ENCODE measurements at places on chromosomes 7 and 10.

DNA sequence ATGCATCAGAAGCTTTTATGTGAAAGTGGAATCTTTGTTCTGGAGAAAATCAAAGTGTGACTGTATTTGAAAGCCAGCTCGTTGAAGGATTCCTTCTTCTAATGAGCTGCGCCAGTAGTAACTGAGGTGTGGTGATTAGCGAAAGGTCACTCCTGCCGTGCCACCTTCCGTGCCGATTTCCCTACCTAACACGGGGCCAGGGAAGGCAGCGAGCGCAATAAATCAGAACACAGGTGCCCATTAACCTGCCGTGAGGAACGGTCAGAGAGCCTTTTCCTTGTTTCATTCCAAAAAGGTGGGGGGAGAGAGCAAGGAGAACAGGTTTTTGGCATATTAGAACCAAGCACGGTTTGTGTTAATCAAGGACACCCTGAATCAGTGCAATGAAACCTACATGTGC is 258.0 kb downstream of the CELF2 start:
- DNase-seq, result no peak

- no peak for DNase-seq
Measured at GRCh38 chr7:150998341-150998740, 7.5 kb downstream of the NOS3 start.

GRCh38 chr10:51124852-51125251 is 50.6 kb downstream of the PRKG1 start:
- no peak for DNase-seq

GRCh38 chr10:95814011-95814727 is 58.2 kb downstream of the ENTPD1 start:
- DNase-seq, result no peak

DNA sequence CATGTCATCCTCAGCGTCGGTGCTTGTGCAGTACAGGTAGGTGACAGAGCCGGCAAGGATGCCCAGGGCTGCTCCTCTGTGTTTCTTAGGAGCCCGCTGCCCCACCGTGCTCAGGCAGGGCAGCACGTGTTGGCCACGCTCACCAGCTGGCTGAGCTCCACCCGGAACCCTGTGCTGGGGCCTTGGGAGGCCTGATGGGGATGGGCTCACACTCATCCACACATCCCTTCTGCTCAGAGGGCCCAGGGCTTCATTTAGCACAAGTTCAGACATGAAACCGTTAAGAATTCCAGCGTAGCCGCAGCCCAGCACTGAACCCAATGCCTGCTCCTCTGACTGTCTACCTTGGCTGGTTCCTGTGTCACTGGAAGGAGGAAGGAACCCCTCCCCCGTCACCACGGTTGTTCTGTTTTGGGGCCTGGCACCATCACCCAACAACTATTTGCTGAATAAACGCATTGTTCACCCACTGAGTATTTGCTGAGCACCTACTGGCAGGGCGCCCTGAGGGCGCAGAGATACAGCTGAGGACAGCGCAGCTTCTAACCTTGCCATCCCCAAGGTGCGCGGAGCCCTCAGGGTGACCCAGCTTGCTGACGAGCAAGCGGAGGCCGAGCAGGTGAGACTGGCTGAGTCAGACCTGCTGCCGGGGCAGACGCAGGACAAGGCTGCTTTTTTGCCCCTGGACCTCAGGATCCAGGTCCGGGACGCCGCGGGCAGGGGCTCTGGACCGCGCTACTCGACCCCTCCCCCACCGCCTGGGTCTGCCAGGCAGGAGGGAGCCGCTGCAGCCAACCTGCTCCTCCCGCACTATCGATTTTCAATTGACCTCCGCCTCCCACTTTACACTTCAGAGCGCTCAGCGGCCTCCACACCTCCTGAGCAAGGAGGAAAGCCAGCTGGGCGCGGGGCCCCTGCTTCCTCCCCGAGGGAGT is 50.6 kb upstream of the RET start:
- no peak for DNase-seq

DNA sequence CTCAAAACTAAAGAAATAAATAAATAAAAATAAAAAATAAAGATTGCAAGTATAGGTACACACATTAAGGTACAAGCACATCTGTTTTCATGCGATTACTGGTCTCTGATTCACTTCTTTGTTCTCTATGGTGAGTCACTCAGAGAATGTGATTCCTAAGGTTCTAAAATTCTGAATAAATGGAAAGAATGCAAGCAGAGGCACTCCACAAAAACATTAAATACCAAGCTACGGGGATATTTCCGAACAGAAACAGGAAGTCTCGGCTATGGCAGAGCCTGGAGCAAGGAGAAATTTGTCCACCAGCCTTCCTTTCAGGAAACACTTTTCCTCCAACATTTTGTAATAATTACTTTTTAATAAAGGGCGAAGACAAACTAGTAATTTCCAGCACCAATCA is 1.4 kb downstream of the VOPP1 start:
- no peak for DNase-seq

DNA sequence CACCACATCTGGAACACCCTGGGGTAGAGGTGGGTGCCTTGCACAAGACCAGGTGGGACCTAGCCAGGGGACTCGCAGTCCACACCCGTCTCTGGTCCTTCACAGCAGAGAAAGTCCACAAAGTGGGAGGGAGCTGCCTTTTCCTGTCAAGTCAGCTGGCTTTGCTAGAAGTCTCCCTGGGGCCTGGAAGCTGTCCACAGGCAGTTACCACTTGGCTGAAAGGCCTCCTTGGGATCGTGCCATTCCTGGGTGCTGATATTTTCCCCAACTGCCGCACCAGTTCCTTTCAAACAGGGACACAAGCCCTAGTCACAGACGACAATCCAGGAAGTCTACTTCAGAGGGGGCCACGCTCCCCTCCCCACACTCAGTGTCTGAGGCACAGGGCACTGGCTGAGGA is 75.4 kb downstream of the AFAP1L2 start:
- DNase-seq, result no peak

DNA sequence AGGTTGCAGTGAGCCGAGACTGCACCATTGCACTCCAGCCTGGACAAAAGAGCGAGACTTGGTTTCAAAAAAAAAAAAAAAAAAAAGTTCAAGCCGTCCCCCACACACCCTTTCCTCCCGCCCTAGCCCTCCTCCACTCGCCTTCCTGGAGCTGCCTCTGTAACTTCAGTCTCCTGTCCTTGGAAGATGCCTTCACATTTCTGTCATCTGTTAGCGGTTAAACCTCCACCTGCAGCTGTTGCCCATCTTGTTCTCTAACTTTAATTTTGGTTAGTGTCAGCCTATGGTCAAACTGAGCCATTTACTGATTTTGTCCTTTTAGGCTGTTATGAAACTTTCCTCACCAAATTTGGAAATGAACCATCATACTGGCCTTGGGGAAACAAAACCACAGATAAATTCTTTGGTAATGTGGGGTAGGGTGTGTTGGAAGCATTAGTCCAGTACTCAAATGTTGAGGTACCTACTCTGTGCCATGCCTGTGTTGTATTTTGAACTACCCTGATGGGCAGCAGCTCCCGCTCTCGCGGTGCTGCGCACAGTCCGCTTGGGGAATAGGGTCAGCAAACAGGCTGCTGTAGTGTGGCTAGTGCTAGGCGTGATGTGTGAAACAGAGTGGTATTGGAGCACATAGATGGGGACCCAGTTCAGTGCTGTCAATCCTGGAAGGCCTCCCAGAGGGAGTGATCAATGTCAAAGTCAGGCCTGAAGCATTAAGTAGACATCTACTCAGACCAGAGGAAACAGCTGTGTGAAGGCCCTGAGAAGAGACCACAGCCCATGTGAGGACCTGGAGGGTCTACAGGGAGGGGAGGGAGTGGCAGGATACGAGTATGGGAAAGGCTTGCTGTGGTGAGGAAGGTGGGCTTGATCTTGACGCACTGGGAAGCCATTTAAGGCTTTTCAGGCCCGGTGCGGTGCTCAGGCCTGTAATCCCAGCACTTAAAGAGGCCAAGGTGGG is 26.9 kb downstream of the SFXN4 start:
- DNase-seq, result no peak

GRCh38 chr10:107971973-107972372 is 807.5 kb upstream of the SORCS1 start:
- no peak for DNase-seq

DNA sequence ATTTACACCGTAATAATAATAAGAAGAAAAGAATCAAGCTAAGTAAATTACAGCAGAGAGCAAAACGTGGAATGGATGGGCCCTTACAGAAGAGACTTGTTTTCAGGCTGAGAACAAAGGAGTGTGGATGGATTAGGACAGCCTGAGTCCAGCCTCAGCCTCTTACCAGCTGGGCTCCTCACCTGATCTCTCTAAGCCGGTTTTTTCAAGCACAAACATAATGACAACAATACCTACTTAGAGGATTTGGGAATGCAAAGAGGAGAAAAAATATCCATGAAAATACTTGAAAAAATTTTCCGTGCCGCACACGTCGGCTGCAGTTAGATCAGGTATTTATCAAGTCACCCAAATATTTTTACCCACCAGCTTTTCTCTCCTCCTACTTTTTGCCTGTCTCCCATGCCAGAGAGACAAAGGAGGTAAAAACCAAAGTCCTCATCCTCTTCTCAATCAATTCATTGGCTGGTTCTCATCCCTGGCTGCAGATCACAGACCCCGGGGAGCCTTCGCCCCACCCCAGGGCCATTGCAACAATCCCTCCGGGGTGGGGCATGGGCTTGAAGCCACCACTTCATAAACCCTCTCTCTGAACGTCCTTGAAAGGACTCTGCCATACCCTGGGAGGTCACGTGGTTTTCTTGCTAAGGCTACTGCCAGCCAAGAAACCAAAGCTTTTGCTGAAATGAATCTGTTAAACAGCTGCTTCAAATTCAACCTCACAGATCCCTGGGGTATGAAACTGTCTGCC is 29.7 kb upstream of the GTF2I start:
- no peak for DNase-seq

DNA sequence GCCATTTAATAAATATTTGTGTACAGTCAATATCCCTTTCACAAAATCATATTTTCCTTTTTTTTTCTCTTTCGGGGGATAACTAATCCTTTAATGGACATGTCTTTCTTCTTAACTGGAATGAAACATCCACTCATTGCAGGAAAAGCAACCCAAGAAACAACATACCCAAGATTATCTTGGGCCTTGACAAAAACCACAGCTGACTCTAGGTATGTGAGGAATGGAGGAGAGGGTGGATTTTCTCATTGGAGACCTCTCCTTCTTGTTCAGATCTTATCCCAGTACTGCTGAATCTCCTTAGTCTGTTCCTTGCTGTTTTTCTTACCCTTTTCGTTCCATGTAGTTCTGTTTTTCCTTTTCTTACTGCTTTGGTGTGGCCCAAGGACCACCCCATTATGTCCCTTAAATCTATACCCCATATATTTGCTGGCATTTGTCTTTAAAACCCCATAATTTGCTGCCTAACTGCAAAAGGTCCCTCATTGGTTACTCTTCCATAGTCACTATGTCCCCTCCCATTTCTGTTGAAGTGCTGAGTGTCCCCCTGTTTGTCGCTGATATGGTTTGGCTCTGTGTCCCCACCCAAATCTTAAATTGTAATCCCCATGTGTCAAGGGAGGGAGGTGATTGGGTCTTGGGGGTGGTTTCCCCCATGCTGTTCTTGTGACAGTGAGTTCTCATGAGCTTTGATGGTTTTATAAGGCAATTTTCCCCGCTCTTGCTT is 6.8 kb upstream of the CDK6 start:
- no peak for DNase-seq

- DNase-seq, result no peak
Measured at GRCh38 chr10:50614444-50615137, 9.2 kb downstream of the SGMS1 start.

GRCh38 chr10:4001811-4002210 is 216.8 kb upstream of the KLF6 start:
- no peak for DNase-seq

GRCh38 chr7:4739528-4739992 is 35.9 kb upstream of the AP5Z1 start:
- DNase-seq, result no peak

- peak; percentile 81 for DNase-seq
Measured at GRCh38 chr7:66413379-66414114, 208.4 kb downstream of the TPST1 start.

DNA sequence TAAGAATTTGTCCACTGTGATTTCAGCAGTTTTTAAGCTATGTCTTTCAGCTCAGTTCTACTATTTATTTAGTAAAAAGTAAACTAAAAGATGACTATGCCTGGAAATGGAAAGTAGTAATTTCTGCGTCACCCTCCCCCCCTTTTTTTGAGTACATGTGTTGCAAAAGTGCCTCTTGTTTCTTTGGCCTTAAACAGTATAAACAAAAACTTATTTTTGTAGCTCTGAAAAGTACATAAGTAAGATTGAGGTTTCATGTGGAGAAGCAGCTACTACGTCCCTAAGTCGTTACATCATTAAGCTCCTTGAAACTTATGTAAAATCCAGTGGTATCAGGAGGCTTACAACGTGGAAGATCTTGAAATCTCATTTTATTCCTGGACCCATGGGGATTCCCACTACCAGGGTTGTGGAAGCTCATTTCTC is 46.3 kb upstream of the HBP1 start:
- DNase-seq, result no peak

DNA sequence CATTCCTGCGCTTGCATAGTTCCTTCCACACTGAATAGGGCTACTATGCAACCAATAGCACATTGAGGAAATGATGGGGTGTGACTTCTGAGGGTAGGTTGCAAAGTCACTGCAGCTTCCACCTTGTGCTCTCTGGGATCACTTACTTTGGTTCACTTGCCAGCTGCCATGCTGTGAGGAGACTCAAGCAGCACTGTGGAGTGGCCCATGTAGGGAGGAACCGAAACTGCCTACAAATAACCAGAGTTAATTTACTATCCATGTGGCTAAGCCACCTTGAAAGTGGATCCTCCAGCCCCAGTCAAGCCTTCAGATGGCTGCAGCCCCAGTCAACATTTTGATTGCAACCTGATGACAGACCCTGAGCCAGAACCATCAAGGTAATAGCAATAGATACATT is 64.3 kb downstream of the FAM204A start:
- DNase-seq, result no peak

GRCh38 chr10:119511828-119512515 is 30.5 kb downstream of the RGS10 start:
- no peak for DNase-seq

DNA sequence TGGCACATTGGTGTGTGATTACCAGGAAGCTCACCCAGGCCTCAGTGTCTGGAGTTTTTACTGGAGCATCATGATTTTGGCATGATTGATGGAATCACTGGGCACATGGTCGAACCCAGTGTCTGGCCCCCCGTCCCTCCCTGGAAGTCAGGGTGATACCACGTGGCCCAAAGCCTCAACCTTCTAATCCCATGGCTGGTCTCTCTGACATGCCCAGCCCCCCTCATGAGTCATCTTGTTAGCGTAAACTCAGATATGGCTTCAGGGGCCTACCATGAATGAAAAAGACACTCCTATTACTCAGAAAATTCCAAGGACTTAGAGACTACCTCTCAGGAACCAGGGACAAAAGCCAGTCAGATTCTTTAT is 109.3 kb downstream of the GRK5 start:
- DNase-seq, result no peak

- no peak for DNase-seq
Measured at GRCh38 chr7:11434366-11434765, 397.6 kb downstream of the THSD7A start.

- no peak for DNase-seq
Measured at GRCh38 chr7:107779647-107780099, 23.4 kb downstream of the SLC26A3 start.

- DNase-seq, result no peak
Measured at GRCh38 chr10:97868134-97868685, 18.6 kb downstream of the GOLGA7B start.
